ENCODE measurements at places on chromosomes 11 and 22.

DNA sequence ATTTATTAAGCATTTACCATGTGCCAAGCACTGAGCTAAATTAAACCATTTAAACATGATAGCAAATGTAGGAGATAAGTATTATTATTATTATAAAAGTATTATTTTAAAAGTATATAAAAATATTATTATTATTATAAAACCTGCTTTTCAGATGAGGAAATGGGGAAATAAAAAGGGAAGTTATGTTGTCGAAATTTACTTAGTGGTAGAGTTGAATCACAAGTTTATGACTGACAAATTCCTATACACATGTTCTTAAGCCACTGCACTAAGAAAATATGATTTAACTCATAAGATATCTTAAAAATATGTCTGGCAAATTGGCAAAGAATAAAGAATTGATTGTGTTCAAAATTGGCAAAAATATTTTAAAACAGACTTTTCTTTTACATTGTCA lies 53.8 kb downstream of the CASP12 start:
- no peak for DNase-seq

DNA sequence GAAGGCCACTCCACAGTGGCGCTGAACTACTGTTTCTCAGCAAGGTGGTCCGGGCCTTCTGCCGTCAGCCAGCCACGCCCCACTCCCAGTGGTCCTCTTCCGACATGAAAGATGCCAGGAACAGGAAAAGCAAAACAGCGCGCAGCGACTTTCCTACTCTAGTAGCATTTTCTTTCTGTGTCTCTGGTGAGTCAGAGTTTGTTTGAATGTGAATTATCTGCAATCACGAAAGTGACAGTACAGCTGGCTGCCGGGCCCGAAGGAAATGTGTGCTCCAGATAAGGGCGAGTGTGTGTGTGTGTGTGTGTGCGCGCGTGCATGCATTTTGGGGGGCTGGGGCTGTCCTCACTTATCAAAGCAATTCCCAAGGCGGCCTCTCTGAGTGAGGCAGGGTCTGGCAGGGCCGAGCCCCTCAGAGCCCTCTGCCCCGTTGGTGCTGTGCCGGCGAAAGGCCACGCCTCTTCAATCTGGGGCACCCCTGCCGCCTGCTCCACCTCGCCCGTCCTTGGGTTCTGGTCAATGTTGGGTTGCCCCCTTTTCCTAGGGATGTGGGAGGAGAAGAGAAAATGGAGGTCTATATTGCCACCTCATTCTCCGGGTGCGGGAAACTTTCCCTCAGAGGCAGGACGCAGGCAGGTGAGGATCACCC lies 288.5 kb downstream of the KIRREL3 start:
- DNase-seq = no peak

DNA sequence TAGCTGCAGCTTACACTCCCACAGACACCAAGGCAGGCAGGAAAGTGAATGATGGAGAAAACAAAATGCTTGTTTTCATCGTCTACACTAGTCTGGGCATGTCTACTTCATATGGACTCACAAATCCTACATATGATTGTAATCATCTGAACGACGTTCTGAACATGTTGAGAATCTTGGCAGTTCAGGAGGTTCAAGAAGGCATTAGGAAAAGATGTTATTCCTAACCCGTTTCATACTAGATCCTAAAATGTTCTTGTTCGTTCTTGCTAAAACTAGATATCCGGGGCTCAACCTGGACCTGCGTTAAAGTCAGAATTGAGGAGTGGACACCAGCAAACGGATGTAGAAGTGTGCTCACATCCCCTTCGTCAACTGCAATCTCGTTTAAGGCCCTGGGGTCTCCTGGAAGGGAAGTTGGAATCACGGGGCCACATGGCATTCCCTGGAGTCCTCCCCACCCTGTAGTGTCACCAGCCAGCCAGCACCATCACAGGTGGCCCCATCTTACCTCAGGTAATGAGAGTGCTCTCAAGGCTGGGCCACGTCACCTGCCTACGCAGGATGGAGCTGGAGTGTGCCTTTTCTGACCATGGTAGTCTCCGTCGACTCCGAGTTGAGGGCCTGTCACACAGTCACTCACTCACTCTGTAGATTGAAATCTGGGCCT lies 37.3 kb downstream of the C11orf58 start:
- peak; percentile 10 for DNase-seq

DNA sequence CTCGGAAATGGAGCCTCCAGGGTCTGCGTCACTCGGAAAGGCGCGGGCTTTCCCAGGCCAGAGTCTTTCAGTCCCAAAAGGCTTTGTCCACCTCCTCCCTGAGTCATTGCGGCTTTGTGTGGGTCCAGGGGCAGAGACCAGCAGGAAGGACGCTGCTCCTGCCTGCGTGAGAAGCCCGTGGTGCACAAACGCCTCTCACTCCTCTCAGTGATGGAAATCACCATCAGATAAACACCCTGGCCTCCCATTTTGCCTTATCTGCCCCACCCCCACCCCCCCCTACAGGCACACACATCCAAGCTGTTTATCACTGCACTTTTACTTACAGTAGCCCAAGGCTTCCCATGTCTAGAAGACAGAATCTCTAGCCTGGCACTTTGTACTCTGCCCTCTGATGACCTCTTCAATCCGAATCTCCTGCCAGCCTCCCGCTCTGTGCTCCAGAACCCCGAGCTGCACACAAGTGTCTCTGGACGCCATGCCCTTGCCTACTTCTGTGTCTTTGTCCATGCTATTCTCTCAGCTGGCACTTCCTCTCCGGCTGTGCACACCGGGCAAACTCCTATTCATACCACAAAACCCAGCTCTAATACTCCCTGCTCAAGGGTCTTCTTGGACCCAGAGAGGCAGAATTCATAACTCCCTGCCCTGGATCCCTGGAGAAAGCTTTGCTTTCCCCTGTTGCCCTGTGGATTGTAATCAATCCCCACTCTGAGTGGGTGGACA lies 954.6 kb downstream of the TBC1D22A start:
- no peak for DNase-seq

- DNase-seq = no peak
Observed at GRCh38 chr11:84333221-84333620, 1047.1 kb upstream of the CCDC90B start.

GRCh38 chr11:9470765-9471164 lies 10.0 kb downstream of the ZNF143 start:
- no peak for DNase-seq

DNA sequence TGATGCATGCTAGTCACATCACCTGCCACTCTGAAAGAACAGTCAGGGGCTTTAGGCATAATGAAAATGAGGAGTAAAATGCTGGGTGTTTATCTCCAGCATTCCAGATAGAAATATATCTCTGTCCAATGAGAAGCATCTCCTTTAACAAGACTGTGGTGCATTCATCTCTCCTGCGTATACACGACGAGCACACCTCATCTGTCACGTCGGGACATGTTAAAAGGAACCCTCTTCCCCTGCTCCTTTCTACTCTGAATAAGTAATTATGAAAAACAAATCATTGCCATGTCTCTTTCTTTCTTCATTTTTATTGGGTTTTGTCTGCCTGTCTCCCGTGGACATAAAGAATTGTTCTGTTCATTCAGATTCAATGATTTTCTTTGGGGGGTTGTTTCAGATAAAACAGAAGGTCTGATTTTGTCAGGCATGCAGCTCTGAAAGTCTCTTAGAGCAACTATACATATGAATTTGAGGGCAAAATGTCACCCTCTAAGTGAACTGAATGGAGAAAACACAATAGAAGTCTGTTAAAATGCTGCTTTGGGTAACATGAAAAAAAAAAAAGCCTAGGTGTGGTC lies 195.0 kb downstream of the MAML2 start:
- DNase-seq = no peak

DNA sequence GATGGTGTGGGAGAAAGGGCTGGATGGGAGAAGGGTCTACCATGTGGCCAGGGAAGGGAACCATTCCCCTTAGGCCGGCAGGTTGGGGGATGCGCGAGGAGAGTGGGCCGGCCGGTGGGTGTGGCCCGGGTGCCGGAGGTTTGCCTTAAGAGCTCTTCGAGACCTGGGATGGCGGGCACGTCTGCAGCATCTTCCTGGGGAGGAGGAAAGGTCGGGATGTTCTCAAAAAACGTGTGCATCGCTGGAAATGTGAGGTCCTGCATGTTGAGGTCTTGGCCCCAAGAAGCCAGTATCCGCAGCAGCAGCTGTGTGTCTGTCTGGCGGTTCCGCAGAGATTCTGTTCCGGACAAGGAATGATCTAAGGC lies 1.4 kb downstream of the NAV2 start:
- peak; percentile 53 for DNase-seq

DNA sequence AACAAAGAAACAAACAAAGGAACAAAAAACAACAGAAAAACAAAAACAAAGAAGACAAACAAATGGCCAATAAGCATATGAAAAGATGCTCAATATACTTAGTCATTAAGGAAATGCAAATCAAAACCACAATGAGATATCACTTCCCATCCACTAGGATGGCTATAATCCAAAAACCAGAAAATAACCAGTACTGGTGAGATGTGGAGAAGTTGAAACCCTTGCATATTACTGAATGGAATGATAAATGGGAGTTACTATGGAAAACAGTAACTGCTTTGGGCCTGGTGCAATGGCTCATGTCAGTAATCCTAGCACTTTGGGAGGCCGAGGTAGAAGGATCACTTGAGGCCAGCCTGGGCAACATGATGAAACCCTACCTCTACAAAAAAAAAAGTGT lies 44.9 kb upstream of the RBFOX2 start:
- no peak for DNase-seq

DNA sequence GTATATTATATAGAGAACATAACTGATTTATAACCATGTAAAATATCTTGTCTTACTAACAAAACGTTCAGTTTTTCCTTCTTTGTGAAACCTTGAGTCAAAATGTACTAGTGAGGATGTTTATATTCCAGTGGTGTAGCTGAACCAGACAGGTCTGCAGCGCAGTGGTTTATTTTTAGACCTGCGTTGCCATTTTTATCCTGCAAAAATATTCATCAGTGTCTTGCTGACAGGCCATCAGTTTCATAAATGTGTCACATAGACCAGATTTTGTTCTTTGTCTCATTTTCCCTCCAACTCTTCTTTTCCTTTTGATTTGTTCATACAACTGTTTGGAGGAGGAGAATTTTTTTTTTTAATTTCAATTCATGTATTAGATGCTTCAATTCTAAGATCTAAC lies 43.1 kb downstream of the HSD17B12 start:
- DNase-seq = no peak

GRCh38 chr11:92656783-92657182 lies 312.7 kb upstream of the MTNR1B start:
- DNase-seq = no peak

- DNase-seq = no peak
Observed at GRCh38 chr11:128484172-128484571, 103.2 kb downstream of the ETS1 start.

DNA sequence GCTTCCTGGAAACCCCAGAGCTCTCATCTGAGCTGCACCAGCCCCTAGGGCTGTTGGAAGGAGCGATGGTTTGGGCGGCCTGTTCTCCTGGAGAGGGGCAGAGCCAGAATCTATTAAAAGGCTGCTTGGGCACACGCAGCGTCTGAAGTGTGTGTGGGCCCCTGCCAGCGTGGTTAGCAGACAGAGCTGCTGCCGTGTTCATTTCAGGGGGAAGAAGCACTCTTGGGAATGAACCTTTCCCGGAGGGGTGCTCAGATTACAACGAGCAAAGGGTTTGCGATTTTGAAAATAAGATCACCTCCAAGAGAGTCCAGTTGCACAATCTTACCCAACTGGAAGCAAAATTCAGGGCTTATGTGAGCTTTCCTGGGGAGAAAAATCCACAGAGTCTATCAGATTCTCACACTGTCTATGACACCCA lies 12.9 kb downstream of the ANO1 start:
- DNase-seq = peak; percentile 89

DNA sequence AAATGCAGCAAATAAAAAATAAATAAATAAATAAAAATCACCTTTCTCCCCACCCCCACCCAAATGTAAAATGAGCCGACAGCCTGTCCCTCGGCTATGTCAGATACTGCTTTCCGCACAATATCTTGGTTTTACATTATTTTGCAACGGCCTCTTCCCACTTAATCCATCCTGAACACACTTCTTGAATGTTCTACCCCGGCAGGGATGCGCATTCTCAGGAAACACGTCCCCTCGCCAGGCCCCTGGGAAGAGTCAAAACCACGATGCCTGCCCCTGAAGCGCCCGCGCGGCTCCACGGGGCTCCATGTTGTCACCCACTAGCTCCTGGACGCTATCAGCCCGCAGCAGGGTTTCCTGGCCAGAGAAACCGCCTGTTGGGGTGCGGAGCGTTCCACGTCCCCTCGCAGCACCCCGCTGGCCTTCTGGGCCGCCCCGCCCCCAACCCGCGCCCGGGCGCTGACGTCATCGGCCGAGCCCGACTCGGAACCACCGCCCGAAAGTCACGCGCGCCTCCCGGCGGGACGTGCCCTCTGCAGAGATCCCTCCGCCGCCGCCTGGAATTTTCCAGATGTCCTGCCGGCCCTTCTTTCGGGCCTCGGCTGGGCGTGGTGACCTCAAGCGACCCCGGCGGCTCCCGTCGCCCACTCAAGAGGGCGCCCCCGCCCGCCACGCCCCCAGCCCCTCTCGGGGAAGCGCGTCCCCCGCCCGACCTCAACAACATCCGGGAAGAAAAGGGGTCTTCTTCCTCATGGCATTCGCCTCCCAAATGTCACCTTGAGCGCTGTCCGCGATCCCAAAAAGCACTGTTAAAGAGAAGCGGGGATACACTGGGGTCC lies 585 bp upstream of the NEAT1 start:
- peak; percentile 92 for DNase-seq

DNA sequence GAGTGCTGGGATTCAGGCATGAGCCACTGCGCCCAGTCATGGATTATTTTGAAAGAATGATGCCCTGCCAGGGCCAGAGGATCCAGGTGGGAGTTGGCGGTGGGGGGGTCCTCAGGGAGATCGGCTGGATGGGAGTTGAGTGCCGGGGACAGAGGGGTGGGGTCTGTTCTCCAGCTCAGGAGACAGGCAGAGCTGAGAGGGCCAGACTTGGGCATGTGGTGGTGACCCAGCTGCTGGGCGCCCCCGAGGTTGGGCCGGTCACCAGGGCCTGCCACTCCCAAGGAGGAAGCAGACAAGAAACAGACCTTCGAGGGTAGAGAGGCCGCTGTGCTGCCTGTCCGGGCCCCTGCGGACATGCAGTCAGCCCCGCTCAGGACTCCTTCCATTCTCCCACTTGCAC lies 11.8 kb upstream of the PRODH start:
- DNase-seq = no peak

DNA sequence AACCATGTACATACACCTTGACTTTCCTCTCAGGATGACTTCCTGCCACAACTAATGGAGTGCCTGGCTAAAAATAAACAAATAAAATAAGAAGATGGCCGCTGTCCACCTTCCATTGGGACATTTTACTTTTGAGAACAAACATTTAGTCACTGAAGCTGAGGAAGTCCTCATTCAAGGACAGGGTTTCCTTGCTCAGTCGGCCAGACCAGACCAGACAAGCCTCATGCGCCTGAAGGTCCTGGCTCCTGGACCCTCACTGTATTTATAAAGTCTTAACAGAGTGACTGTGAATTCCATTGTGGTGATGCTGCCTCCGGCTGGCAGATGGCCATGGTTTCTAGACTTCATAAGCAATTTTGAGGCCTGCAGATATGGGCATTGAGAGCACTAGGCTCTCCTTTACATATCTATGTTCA lies 114.5 kb downstream of the MAML2 start:
- no peak for DNase-seq

Data from DMS79 treated with DMSO at 0.1 percent for 48 hours (cell line).